ENCODE measurements at places on chromosomes 7 and 10.
A peak's percentile ranks its signal among the peaks of the same experiment; 100 is the strongest.

DNA sequence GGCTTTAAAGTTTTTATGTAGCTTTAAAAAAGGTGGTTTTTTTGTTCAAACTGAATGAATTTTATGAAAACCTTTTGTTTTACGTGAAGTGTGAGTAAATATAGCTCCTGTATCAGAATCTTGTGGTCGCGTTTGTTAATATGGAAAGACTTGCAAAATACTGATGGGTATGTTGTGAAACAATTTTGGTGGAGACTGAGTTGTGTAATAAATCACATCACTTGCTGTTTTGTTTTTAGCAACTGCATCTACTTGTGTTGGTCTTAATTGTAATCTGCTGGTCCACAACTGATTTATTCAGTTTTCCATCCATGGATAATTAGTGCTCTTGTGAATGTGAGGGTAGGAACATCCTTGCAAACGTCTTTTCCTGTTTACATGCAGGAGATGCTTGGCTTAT is 10.5 kb downstream of the PLXDC2 start:
- DNase-seq = no peak

GRCh38 chr10:16611037-16611436 is 89.4 kb upstream of the C1QL3 start:
- DNase-seq = no peak

GRCh38 chr10:21213381-21213780 is 312.1 kb downstream of the SKIDA1 start:
- no peak for DNase-seq

GRCh38 chr10:100186253-100187212 is 704 bp upstream of the ERLIN1 start:
- peak; percentile 37 for DNase-seq

DNA sequence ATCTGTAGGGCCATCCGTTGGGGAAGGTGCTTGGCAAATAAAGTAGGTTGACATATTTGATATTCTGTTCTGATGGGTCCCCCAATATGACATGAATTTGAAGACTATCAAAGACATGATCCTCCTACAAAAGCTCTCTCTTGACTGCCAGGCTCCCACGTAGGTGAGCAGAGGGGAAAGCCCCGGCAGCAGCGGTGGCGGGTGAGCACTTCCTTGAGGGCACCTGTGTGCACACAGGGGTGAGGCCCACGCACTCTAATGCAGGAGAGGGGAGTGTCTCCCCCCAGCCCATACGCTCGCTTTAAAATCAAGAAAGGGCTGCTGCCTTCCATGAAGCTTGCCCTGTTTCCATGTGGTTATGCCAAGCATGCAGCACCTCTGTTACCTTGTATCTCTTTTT is 100.4 kb downstream of the TAX1BP1 start:
- DNase-seq = peak; percentile 18

- DNase-seq = no peak
Observed at GRCh38 chr10:73060738-73061635, 35.7 kb downstream of the P4HA1 start.

GRCh38 chr10:110641256-110641655 is 2.9 kb upstream of the RBM20 start:
- peak; percentile 51 for DNase-seq

DNA sequence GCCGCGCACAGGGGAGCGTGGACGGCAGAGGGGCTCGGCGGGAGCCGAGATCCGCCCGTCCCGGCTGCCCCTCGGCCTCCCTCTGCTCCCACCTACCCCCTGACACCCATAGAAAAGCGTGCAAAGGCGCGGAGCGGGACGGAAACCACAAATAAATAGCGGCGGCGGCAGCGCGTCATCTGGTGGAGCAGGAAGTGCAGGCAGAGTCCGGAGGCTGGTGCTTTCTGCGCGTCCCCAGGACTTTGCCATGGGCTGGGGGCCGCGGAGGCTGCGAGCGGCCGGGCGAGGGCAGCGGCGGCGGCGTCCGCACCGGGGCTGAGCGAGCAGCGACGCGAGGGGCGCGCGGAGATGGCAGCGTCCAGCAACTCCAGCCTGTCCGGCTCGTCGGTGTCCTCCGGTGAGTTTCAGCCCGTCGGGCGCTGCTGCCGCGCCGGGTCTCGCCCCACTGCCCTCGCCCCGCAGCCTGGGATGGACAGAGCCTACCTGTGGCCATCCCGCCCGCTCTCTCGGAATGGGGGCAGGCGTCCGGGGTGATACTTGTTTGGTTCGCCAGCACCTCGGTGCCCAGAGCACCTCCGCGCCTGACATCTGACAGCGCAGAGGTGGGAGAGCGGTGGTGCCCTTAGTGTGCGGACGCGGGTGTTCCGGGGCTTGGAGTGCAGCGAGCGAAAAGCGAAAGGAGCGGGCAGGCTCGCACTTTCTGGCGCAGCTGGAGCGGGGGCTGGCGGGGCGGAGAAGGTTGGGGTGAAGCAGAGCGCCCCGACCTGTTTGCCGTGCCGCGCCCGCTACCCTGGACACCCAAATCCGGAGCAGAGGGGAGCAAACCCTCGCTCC is at the start of gene CHN2:
Gene CHN2, plus strand, starts transcription at position 182 of the 834 bp plus-strand sequence.
- DNase-seq = peak; percentile 42

DNA sequence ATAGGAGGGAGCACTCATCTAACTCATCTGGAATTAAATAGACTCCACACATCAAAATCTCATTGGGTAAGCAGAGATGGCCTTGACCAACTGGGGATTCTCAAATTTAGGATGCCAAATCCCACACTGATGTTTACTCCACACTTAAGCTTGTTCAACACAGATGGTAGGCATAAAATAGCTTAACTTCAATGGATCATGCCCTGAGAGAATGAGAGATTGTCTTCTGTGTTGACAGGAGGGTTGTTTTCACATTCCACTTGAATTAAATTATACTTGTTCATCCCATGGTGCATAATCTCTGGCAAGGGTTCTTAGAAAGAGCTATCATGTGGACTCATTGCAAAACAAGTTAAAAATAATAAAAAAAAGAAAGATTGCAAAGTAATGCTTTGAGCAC is 391.4 kb downstream of the PLXDC2 start:
- no peak for DNase-seq

DNA sequence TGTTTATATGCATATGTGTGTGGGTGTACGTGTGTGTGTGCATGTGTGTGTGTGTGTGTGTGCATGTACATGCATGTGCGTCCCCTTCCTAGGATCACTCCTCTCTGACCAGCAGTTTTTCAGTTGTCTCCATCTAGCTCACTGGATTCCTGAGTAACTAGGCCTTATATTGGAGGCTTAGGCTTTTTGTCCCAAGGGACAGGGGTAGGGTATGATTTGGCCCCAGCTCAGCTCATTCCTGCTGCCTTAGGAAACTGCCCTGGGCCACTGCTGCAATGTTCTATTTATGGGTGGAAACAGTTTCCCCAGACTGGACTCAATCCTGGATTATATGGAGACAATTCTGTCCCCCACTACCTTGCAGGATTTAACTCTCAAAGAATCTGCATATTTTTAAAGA is 68.8 kb upstream of the SDK1 start:
- no peak for DNase-seq

DNA sequence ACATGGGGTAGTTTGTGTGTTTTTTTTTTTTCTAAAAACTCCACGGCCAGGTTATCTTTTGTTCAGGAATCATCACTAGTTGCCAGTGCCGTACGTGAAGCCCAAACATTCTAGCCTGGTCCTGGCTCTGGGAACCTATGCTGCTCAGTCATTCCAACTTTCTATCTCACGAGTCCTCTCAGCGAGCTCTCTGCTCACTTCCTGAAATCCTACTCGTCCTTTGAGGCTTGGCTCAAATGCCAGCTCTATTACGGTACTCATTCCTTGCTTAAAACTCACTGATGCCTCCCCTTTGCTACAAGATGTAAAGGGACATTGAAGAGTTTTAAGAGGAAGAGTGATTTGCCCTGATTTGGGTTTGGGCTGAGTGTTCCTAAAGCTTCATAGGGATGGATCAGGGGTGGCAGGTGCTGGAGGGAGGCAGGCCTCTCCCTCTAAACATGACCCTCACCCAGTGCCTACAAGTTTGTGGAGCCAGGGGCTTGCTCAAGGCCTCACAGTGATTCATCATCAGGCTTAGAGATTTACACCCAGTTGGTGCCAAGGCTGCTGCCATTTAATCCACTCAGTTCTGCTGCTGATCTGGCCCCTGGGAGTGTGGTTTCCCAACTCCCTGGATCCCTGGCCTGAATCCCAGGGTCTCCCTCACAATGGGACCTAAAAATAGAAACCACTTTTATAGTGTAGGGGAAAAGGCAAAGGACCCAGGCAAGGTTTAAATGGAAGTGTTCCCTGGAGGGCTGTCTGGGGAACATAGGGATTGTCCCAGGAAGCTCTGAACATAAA is 46.1 kb upstream of the R3HCC1L start:
- DNase-seq = no peak

DNA sequence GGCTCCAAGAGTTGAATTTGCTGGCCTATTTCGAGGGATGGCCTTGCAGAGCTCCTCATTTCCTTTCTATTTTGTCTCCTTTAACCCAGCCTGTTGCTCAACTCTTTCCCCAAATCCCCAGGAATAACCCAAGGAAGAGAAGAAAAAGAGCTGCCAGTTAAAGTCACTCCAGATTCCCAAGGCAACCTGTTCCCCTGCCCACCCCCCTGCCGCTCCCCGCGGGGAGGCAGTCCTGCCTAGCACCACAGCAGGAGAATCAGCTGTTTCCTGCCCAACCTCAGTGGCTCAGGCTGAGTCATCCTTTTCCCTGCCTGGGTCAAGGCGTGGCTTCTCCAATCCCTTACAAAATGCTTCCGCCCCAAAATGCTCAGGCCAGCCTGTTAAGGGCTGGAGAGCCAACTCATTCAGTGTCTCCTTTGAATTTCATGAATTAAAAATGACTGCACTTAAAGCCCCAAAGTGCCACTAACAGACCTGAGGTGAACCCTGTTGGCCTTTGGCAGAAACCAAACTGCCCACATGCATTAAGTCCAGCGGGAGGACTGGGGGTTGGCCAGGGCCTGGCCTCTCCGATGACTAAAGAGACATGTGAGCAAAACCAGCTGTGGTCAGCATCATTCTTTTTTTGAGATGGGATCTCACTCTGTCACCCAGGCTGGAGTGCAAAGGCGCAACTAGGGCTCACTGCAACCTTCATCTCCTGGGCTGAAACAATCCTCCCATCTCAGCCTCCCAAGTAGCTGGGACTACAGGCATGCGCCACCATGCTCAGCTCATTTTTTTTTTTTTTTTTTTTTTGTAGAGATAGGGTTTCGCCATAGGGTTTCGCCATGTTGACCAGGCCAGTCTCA is 83.2 kb upstream of the KIF5B start:
- DNase-seq = no peak

DNA sequence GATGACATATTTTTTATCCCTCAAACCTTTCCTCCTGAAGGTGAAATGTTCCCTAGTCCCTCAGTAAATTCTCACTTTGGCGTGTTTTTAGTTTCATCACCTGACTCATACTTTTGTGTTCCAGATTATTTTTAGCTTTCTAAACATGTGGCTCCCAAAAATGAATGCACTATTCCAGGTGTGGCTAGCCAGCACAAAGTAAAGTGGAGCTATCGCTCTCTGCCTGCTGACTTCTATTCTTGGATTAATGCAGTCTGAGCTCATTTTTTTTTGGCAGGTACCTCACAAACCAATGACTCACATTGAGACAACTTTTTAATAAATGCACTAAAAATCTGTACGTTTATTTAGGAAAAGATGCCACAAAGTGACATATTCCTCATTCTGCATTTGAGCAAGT is 58.8 kb upstream of the LANCL2 start:
- DNase-seq = no peak

DNA sequence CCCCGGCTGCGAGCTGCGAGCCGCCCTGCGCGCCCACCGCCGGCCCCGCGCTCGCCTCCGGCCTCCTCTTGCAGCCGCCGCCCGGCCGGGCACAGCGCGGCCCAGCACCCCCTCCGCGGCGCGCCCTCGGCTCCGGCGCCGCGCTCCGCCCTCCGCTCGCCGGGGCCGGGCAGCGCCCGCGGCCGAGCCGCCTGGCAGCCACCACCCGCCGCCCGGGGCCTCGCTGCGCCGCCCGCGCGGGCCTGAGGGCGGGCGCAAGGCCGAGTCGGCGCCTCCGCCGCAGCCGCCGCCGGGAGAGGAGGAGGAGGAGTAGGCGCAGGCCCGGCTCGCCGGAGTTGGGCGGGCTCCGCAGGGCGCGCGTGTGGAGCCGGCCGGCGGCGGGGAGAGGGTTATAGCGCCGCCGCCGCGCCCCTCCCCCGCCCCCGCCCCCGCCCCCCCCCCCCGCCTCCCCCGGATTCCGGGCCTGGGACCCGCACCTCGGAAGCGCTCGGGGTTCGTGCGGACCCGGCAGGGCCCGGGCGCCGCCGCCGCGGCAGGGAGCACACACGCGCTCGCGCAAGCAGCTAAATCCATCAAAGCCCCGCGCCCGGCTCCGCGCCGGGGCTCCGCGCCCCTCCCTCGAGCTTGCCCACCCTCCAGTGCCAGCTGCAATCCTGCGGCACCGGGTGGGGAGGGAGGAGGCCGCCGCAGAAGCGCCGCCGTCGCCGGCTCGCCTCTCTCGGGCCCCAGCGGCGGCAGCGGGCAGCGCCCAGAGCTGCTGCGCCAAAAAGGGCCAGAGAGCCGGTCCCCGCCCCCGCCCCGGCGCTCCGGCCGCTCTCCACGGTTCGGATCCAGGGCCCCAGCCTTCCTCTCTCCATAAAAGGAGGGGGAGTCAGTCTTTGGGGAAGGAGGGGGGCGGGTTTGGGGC is at the start of gene PDGFA:
Gene PDGFA, minus strand, starts transcription at position 363 of the 907 bp plus-strand sequence. CDS start 845 bp downstream, outside the sequence.
- peak; percentile 40 for DNase-seq

DNA sequence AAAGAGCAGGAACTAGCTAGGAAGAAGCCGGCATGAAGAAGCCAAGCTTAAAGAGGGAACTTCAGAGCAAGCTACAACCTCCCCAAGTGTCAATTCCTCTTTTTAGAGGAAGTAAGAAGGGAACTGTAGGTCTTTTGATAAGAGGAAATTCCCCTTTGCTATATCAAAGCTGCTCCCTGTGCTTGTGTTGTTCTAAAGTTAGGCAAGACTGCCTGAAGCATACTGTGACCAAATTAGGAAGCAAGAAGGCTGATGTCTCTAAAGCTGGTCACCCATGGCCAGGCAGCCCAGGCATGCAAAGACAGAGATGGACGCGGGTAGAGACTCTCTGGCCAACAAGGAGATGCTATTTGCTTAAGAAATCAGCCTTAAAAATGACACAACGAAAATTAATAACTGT is 87.9 kb downstream of the RNF216 start:
- DNase-seq = no peak

DNA sequence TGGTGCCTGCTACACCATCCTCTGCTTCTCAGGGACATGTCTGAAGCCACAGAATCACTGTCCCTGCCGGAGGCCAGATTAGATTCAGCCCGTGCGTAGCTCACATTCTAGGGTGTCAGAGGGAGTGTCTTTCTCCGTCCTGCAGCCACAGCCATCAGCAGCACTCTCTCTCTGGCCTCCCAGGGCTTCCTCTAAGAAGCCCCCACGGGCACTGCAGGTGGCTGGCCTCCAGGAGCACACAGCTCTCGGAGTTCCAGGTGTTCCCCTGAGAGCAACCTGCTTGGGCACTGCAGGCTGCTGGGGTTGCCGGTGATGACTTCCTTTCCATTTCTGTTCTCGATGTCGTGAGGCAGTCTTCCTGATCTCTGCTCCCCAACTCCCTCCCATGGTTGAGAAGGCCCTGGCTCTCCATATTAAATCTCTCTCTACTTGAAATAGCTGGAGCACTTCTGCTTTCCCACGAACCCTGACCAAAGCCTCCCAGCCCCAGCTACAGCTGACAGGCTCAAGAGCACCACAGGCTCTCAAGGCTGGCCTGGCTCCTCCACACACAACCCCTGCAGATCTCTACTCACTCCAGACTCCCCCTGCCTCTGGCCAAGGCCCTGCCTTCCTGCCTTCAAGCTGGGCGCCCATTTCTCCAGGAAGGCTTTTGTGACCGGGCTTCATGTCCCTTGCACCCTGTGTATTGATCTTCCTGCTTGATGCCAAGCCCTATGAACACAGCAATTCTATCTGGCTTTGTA is 49.0 kb upstream of the TMEM72 start:
- DNase-seq = no peak

Measured in activated naive CD8-positive, alpha-beta T cell treated with anti-CD3 and anti-CD28 coated beads, Interleukin-2, amount 50 U/mL, for 24 hours (primary cell).